GF-D8 (cell line): ENCODE measurements at places on chromosomes 3 and 15.
A peak's percentile ranks its signal among the peaks of the same experiment; 100 is the strongest.

DNA sequence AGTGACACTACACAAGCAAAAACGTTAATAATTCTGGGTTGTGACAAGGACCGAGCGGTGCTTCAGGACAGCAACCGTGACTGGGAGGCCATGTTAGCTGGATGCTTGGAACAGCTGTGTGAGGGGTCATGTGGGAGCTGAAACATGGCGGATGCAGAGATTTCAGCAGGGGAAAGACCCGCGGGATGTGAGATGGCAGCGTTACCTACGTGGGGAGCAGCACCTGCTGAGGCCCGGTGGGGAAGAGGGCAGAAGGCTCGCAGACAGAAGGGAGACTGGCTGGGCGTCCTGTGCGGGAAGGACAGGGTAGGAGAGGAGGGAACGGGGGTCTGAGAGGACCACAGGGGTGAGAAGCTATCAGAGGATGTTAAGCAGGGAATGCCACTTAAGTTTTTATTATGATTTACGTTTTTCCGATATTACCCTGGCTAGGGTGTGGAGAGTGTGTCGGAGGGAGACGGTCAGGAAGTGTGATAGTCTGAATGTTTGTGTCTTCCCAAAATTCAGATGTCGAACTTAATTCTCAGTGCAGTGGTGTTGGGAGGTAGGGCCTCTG is 228.8 kb upstream of the LYSMD4 start:
- no peak for DNase-seq

- DNase-seq = no peak
Measured at GRCh38 chr3:184341925-184342324, 4.5 kb downstream of the FAM131A start.

DNA sequence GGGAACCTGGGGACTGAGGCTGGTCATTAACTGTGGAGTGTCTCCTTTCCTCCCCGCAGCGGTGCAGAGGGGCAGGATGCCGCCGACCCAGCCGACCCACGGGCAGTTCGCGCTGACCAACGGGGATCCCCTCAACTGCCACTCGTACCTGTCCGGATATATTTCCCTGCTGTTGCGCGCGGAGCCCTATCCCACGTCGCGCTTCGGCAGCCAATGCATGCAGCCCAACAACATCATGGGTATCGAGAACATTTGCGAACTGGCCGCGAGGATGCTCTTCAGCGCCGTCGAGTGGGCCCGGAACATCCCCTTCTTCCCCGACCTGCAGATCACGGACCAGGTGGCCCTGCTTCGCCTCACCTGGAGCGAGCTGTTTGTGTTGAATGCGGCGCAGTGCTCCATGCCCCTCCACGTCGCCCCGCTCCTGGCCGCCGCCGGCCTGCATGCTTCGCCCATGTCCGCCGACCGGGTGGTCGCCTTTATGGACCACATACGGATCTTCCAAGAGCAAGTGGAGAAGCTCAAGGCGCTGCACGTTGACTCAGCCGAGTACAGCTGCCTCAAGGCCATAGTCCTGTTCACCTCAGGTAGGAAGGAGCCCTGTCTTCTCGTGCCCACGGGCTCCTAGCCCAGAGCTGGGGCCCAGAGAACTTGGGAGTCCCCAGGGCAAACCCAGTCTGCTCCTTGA is 3.7 kb downstream of the NR2F2 start:
- no peak for DNase-seq

DNA sequence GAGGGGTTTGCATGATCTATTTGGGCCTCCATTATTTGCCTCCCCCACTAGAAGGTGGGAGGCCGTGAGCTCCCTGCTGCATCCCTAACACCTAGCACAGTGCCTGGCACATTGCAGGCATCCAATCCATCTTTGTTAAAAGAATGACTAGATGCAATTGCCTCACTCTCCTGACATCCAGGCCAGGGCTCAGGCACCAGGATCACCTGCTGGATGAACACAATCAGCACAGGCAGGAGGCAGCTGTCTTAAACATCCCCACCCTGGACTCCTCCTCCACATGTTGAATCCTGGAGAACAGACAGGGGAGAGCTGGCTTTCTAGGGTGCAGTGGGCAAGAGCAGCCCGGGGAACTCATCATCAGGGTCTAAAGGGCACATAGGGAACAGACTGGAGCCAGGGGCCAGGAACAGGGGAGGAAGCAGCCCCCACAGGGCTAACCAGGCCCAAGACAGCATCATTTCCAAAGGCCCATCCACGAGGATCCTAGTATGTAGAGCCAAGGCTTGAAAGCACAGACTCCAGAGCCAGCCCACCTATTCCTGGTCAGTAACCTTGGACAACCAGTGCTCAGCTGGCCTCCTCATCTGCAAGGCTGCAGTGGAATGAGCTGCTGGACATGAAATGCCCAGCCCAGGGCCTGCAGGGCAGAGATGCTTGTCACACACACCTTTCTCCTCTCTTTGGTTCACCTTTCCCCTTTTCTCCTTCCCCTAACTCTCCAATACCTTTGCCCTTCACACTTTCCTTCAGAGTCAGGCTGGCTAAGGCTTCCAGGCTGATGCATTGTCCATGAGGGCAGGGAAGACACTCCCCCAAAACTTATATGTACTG is 254.4 kb upstream of the TLE3 start:
- DNase-seq = no peak

GRCh38 chr3:35012214-35012613 is 627.1 kb upstream of the ARPP21 start:
- DNase-seq = no peak

- DNase-seq = no peak
Measured at GRCh38 chr3:141243271-141243707, 11.7 kb downstream of the PXYLP1 start.

DNA sequence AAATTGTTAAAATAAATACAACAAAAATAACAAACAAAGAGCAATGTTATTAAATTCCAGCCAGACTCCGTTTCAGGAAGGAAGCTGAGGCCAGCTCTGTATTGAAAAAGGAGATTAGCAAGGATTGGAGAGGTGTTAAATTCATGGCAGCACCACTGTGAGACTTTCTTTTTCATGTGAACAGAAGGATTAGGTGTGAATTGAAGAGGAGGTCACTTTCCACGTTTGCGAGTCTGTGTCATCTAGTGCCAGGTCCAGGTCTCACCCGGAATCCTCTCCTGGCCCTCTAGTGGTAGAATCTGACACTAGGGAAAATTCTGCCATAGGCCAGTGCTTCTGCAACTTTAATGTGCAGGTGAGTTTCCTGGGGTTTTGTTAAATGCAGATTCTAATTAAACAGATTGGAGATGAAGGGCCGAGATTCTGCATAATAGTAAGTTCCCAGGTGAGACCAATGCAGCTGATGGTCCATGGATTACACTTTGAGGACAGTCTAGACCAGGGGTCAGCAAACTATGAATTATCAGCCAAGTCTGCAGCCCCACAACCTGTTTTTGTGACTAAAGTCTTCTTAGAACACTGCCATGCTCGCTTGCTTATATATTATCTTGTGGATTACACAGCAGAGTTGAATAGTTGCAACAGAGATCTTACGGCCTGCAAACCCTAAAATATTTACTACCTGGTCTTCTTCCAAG is 9.2 kb upstream of the SLC6A1 start:
- DNase-seq = no peak

GRCh38 chr15:88147760-88148159 is 108.8 kb downstream of the NTRK3 start:
- DNase-seq = no peak

DNA sequence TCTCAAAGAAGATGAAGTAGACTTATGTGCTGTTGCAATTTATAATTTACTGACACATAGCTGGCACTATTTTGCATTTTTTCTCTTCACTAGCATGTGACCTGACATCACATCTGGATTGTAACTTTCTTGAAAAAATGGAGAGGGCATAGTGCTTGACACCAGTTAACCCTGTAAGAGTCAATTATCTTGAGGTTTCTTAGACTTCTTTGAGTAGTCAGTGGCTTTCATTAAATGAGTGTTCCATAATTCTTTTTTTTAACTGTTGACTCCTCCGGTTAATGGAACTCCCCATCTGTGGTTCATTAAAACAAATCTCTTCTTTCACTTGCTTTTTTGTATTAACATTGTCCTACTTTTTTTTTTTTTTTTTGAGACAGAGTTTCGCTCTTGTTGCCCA is 16.9 kb upstream of the PRKCI start:
- DNase-seq = no peak

DNA sequence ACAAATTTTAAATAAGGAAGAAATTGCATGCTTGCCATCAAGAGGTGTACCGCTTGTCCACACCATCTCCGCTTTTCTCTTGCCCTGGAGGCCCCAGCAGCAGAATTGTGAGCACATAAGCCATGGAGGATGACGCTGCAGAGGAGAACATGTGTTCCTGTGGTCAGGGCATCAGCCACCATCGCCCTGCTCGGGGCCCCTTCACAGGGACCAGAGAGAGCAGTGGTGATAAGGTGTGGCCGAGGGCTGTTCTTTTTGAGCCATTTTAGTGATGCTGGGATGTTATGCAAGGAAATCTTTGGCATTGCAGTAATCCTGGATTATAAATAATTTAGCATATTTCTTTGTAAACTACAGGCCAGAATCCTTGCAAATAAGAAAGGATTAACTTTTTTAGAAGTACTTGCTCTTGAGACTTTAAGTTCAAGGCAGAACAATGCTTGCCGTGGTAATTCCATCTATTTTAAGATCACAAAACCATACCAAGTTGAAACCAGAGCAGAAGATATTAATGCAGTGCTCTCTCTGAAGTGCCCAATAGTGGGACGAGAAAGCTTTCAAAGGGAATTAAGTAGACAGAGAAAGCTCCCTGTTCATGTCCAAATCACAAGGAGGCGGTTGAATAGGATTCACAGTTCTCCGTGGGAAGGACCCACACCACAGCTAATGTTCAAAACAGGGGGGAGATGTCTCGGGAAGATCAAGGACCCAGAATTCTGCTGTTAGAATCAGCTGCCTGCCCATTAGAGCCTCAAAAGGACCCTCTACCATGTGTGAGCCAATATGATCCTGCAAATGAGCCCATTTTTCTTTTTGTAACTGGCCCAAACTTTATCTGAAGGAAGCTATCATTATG is 338.5 kb downstream of the RORA start:
- DNase-seq = no peak

DNA sequence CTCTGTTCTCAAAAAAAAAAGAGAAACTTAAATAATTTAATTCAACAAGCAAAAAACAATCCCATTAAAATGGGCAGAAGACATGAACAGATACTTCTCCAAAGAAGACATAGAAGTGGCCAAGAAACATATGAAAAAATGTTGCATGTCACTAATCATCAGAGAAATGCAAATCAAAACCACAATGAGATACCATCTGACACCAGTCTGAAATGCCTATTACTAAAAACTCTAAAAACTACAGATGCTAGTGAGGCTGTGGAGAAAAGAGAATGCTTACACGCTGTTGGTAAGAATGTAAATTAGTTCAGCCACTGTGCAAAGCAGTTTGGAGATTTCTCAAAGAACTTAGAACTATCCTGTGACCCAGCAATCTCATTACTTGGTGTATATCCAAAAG is 382.9 kb downstream of the OTOL1 start:
- DNase-seq = no peak

- DNase-seq = no peak
Measured at GRCh38 chr15:89187301-89187985, 33.9 kb downstream of the RLBP1 start.

- peak; percentile 15 for DNase-seq
Measured at GRCh38 chr3:354432-354831, 157.9 kb downstream of the CHL1 start.

DNA sequence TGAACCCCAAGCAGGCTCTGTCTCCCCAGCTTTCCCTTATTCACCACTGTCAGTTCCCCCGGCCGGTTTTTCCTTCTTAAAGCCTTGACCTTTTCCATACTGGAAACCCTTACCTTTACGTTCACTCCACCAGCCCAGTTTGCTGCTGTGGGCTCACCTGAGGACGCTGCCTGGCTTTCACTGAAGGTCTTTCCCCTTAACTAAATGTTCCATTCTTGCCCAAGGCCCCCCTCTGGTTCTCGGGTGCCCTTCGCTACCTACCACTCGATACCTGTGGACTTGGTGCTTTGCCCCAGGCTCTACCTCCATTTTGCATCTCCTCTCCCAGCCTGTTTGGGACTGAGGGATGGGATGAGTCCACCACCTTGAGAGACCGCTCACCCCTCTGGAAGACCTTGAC is 851 bp downstream of the AP2M1 start:
- DNase-seq = no peak

GRCh38 chr3:52777959-52778805 is 783 bp downstream of the ITIH1 start:
- no peak for DNase-seq

- DNase-seq = no peak
Measured at GRCh38 chr3:128587391-128587790, 63.2 kb downstream of the RPN1 start.

- no peak for DNase-seq
Measured at GRCh38 chr3:59580996-59581395, 531.2 kb upstream of the CFAP20DC start.

- DNase-seq = no peak
Measured at GRCh38 chr15:85837011-85837433, 42.3 kb upstream of the KLHL25 start.

DNA sequence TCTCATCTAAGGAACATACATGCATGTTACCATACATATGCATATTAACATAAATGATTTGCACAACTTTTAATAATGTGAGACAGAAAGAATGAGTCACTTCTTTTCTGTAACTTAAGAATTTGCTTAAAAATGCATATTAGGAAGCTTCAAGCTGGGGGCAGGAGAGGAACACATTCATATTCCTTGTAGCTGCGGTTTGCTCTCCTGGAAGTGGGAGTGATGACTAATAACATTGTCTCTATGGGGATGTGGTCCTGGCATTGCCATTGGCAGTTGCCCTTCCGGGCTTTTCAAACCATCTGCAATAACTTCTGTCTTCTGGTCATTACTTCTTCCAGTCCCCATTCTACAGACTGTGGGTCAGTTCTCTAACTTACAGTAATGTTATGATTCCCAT is 15.6 kb downstream of the CHST2 start:
- DNase-seq = no peak

GRCh38 chr3:150344079-150344759 is 63.9 kb upstream of the TSC22D2 start:
- DNase-seq = no peak

DNA sequence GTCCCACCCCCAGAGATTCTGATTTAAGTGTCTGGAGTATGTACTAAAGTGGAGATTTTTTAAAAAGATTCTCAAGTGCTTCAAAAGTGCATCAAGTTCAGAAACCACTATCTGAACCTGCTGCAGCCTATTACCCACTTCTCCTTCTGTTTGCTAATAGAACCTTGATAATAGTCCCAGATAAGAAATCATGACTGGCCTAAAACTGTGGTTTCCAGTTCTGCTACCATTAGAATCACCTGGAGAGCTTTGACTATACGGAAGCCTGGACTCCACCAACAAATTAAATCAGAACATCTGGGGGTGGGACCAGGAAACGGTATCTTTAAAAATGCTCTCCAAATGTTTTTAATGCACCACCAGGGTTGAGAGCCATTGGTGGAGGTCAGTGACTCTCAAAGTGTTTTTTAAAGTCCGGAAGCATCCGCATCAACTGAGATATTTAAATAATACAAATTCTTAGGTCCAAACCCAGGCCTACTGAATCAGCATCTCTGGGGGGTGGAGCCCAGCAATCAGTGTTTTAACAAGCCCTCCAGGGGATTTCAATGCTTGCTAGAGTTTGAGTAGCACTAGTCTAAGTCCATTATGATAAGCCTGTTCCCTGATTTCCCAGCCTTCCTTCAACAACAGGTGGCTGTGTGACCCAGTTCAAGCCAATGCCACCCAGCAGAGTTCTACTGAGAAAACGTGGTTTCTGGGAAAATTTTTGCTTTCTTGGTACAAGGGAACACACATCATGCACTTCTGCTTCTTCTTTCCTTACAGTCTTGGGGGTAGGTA is 45.4 kb upstream of the TIPARP start:
- DNase-seq = no peak

- DNase-seq = no peak
Measured at GRCh38 chr3:89405176-89405575, 297.8 kb downstream of the EPHA3 start.

- no peak for DNase-seq
Measured at GRCh38 chr3:126551839-126552687, 6.7 kb downstream of the C3orf22 start.
